Colonic mucosa (tissue), 4 donors: ENCODE measurements at places on chromosomes 16 and 17.

DNA sequence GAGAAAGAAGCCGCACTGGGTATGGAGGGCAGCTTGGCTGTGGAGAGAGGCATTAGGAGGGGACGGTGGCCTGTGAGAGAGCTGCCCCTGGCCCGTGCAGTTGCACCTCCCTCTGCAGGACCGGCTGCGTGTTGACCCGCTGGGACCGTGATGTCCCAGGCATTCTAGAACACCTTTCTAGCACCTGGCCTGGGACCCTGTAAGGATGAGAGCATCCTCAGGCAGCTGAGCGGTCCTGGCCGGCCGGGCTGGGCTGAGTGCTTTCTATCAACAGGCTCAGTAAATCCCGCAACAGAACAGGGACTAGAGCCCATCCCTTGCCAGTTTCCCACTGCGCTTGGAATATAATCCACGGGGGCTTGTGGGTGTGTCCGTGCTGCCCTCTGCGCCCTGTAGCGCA lies 14.7 kb downstream of the TBC1D24 start:
- DNase-seq = no peak

- no peak for DNase-seq
These were observed 19.1 kb upstream of the GSG1L start for GRCh38 chr16:28082624-28083023.

- peak; percentile 67 for DNase-seq
These were observed 10.5 kb upstream of the ALDOA start for GRCh38 chr16:30054959-30055553.

DNA sequence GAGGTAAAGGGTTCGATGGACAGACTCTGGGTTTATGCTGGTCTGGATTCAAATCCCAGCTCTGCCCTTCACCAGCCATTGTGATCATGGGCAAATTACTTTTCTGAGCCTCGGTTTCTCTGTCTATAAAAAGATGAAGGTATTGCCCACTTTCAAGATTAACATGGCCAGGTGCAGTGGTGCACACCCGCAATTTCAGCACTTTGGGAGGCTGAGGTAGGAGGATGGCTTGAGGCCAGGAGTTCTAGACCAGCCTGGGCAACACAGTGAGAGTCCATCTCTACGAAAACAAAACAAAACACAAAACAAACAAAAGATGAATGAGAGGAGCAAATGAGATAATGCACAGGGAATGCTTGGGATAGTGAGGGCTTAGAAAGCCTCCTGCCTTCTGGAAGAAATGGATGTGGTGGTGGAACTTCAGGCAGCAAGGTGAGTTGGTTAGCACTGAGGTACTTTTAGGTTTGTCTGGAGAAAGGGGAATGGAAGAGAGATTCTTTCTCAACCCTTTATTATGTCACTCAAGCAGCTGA lies 8.5 kb downstream of the ADGRG3 start:
- DNase-seq = no peak

GRCh38 chr17:7988750-7989178 lies 13.7 kb upstream of the GUCY2D start:
- DNase-seq = peak; percentile 82

DNA sequence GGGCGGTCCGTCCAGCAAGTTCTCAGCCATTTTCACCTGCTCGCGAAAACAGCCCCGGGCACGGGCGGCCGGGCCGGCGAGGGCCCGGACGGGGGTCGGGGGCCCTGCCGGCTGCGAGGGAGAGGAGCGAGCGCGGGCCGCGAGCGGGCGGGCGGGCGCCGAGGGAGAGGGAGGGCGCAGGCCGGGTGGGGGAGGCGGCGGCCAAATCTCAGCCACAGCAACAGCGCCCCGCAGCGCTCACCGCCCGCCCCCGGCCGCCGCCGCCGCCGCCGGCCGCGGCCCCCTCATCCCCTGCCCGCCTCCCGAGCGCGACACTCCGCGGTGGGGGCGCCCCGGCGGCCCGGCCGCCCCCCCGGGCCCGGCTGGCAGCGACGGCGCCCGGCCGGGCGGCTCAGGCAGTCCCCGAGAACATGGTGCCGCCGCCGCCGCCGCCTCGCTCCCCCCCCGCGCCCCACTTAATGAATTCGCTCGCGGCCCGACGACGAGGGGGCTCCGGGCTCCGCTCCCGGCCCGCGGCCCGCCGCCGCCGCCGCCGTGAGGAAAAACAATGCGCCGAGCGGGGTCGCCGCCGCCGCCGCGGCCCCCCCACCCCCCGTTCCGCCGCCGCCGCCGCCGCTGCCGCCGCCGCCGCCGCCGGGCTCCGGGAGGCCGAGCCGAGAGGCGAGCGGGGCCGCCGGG lies 487 bp downstream of the CREBBP start:
- peak; percentile 68 for DNase-seq

DNA sequence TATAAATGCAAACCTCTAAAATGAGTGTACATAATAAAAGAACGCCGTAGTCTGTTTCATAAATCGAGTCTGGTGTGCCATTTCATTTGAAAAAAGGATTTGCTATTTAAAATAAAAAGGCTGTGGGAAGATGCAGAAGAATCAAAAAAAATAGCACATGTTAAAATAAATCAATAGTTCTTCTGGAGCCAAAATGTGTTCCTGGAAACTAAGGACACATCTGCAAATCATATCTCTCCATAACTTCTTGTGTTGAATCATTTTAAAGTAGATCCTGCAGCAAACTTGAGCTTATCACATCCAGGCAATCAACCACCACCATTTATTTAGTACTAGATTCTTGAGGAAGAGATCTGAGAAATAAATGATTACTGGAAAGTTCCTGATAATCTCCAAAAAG lies 29.0 kb downstream of the XPO6 start:
- DNase-seq = no peak

DNA sequence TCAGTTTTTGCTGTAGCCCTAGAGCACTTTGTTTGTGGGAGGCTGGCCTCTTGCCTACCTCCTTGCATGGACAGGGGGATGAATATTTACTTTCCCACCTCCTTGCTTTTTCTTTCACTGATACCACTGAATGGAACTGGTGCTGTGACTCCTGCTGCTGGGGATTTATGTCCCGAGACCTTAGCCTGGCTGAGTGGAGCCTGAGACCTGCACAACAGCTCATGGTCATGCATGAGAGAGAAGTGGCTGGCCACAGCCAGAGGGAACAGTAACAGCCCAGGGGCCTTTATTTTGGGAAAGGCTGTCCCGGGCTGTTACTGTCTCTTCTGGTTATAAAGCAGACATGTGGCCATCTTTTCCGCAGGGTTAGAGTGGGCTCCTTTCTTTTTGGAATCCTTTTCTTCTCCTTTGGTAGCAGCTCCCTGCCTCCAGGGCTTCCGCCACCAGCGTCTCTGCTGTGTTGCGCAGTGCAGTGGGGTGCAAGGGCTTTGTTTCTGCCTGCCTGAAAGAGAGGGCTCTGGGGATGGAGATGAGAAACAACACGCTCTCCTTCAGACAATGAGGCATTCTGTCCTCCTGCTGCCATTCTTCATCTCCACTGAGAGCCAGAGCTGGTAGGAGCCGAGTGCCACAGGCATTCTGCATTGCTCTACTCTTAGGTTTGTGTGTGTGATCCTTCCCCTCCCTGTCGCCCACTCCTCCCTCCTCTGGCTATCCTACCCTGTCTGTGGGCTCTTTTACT lies 14.5 kb downstream of the SNX11 start:
- no peak for DNase-seq

DNA sequence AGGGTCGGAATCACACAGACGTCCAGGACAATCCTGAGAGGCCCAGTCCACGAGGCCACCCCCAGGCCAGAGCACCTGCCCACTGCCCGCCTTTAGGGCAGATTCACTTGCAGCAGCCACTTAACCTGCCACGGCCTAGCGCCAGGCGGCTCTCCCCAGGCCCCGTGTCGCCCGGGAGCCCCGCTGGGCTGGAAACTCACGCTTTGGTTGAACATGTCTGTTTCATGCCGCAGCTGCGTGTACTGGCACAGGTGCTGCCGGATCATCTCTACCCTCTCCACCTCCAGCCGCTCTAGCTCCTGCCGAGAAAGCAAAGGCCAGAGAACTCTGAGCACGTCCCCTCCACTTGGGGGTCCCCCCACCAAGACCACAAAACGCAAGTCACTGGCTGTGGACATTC lies 12.7 kb upstream of the RCVRN start:
- DNase-seq = no peak

- no peak for DNase-seq
These were observed 17.4 kb downstream of the IST1 start for GRCh38 chr16:71912534-71913275.

GRCh38 chr17:57009737-57010445 lies 32.0 kb downstream of the SCPEP1 start:
- DNase-seq = peak; percentile 68

DNA sequence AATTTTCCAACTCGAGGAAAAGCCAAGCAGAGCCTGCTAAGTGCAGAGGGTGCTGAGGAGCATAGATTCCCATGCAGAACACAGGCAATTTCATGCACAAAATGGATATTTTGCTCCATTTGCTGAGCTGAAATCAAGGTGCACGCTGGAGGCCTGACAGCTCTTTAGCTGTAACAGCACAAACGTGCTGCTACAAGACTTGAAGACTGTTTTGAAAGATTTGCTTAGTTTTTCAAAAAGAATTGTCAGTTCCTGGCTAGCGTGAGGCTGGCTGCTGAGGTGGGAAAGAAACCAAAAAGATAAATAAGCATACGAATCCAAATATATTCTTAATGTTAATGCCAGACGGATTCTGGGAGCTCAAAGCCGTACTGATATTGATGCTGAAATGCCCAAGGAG lies 309.0 kb upstream of the MAF start:
- DNase-seq = no peak

- DNase-seq = no peak
These were observed 13.5 kb downstream of the CDIP1 start for GRCh38 chr16:4525069-4525468.

DNA sequence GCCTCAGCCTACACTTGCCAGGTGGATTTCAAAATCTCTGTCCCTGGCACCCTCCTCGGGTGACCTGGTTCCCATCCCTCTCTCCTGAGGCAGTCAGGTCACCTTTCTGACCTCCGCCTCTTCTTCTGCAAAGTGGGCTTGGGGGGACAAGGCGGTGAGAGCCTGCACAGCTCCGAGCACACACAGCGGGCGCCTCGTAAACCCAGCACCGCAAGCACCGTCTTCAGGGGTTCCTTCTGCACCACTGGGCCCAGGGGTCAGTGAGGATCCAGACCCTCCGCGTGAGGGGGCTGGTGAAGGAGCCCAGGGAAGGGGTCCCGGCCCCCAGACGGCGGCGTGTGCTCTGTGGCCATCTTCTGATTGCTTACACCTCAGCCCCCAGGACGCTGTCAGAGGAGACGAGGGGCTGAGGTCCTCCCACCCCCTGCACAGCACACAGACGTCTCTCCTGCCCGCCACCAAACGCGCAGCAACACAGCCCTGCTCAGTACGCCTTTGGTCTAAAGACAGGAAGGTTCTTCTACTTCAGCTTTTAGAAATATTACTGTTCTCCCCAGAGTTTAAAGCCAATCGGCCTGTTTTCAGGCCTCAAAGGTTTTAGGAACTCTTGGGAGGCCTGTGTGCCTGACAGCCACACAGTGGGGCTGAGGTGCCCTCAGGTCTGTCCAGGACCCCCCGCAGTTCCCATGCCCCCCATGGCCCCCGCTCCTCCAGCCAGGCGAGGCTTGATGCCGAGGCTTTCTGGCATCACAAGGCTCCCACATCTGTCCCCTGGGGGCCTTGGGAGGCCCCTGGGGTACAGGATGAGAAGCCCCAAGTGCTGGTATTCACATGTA lies 2.7 kb downstream of the CBFA2T3 start:
- DNase-seq = no peak

- no peak for DNase-seq
These were observed 5.6 kb downstream of the CHD3 start for GRCh38 chr17:7894226-7894625.

- no peak for DNase-seq
These were observed 186.4 kb downstream of the BCAS3 start for GRCh38 chr17:60863892-60864707.

DNA sequence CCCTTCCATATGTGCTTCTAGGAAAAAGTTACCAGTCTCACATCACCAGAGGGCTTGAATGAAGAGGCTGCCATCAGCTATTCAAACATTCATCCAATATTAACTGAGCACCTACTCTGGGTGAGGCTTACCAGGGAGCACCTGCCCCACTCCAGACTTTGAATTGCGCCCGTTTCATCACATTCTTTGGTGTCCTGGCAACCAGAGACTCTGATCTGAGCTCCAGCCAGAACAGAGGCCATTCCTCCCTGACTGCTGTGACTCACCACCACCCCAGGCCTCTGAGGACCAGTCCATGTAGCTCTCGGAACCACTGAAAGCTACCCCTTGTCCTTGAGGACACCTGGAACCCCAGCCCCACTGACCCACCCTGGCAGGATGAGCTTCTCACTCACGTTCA lies at the start of gene C16orf96:
TSS of gene C16orf96 (plus strand) at position 229 of the 400 bp plus-strand sequence. CDS start at position 379, 150 bp downstream.
- DNase-seq = no peak

GRCh38 chr16:10765772-10766171 lies 22.1 kb downstream of the NUBP1 start:
- no peak for DNase-seq

DNA sequence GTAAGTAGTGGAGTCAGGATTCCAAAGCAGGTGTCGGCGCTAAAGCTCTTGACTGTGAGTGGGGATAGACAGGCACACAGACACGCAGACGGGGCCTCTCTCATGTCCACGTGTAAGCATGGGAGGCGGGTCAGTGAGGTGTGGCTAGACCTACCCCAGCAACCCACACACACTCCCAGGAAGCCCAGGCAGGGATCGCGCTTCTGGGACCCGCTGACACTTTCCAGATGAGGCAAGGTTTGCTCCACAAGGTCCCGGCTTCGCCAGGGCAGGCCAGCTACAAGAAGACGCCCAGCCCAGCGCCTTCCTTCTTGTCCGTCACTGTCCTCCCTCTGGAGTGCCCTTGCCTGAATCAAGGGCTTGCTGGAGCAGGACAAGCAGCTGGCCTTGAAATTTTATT lies 213.8 kb upstream of the RPL38 start:
- DNase-seq = no peak

GRCh38 chr16:84714028-84714427 lies 14.2 kb downstream of the USP10 start:
- DNase-seq = no peak

- DNase-seq = no peak
These were observed 82.1 kb downstream of the GPR139 start for GRCh38 chr16:19991614-19992013.

DNA sequence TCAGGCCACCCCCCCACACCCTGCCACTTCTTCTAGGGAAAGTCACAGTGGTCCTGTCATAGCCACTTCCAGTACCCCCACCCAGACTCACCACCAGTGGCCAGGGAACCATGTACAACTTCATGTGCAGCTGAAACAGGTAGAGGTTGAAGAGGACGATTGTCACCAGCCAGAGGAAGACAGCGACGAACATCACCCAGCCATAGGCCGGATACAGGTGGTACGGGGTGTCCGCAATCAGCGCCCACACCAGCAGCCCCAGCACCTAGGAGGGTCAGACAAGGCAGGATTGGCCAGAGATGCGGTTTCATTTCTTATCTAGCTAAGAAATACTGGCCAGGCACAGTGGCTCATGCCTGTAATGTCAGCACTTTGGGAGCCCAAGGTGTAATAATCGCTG lies 16.7 kb downstream of the ARL2BP start:
- no peak for DNase-seq
